Small intestine (tissue), 16 donors: ENCODE measurements at places on chromosomes 6 and 20.
A peak's percentile ranks its signal among the peaks of the same experiment; 100 is the strongest.

DNA sequence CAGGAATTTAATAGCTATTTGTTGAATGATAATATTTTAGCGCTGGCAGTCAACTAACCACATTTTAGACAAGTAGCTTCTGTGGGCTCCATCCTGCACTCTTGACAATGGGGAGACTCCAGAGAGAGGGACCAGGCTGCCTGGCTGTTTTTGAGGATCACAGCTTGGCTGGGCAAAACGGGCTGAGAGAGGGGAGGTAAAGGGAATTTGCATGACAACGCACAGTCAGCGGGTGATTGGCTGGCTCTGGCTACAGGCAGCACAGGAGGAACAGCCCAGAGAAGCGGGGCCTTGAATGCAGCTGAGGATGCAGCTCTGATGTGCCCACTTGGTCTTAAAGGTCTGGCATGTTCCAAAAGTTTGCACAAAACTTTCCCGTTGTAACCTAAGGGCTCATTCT, 41.2 kb downstream of the LRFN2 start:
- H3K27ac ChIP-seq, result no peak overlapping the region
- no peak for DNase-seq
- no peak overlapping the region for H3K4me3 ChIP-seq
- H3K36me3 ChIP-seq, result no peaks in the 10 kb centered on the region

DNA sequence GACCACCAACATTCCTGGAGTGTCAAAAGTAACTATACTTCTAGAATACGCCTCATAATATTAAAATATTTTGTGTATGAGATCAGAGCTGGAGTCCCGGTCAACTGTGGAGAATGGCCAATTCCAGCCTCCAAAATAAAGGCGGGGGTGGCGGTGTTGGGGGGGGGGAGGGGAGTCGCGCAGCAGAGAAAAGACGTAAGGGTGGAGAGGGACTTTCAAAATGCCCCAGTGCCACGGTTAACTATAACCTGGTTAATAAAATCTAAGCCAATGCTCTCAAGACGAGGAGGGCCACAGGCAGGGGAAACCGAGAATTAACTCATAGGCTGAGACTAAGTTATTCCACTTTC, 1.3 kb downstream of the NUP153 start:
- DNase-seq, result no peak
- H3K4me1 ChIP-seq, result peaks cover 3% of the 10 kb centered on the region
- H3K4me3 ChIP-seq, result peak overlapping the region; percentile 100
- H3K27ac ChIP-seq, result peak overlapping the region; percentile 100
- peaks cover 2% of the 10 kb centered on the region for H3K36me3 ChIP-seq
- H3K27me3 ChIP-seq, result no peaks in the 10 kb centered on the region

DNA sequence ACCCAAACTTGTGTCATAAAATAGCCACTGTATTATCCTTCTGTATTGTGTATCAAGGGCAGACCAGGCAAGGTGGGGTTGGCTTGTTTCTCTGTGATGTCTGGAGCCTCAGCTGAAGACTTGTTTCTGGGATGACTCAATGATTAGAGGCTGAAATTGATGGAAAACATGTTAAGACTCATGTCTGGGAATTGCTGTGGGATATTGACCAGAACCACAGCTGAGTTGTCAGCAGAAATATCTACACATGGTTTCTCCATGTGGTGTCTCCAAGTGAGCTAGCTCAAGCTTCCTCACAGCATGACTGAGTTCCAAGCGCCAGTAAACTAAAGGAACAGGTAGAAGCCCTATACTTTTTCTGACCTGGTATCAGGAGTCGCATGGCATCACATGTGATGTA, 128.5 kb upstream of the SYNDIG1 start:
- H3K4me3 ChIP-seq, result no peak overlapping the region
- no peaks in the 10 kb centered on the region for H3K27me3 ChIP-seq
- H3K4me1 ChIP-seq, result no peaks in the 10 kb centered on the region
- no peak overlapping the region for H3K27ac ChIP-seq

GRCh38 chr6:13247627-13248026, 80.7 kb downstream of the TBC1D7 start:
- no peak for DNase-seq
- no peak overlapping the region for H3K27ac ChIP-seq
- no peak overlapping the region for H3K4me3 ChIP-seq
- no peaks in the 10 kb centered on the region for H3K27me3 ChIP-seq
